Activated CD4-positive, alpha-beta T cell treated with anti-CD3 and anti-CD28 coated beads, Interleukin-10, Interleukin-2, amounts not matched to agents 100 ng/mL and 50 ng/mL, durations not matched to agents 16 hours and 8 hours (primary cell): ENCODE measurements at places on chromosomes 4 and X.

DNA sequence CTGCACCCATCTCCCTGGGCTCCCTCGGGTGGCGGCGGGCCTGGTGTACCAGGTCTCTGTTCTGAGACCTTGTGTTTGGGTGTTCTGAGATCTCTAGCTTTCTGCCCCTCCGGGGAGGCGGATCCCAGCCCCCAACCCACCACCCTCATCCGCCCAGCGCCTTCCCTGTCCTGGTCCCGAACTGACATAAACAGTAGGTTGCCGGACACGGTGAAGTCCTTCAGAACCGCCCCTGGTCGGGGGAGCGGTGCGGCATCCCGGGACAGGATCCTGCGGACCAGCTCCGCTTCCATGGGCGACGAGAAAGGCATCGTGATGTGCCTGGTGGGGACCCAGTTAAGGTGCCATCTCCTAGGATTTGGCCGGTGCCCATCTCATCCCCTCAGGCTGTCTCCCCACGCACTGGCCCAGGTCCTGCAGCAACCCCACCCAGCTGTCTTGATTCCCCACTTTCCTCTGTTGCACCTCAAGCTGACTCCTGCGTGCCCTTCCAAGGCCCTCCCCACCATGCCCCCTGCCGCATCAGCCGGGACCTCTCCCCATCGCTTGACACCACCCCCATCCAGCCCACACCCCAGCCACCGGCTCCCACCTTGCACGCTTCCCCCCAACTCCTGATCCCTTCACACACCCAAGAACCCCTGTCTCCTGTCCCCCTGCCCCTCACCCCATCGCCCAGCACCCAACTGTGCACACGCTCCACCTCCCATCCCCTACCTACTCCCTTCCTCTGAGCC is 900 bp downstream of the CTAG2 start:
- DNase-seq: no peak

DNA sequence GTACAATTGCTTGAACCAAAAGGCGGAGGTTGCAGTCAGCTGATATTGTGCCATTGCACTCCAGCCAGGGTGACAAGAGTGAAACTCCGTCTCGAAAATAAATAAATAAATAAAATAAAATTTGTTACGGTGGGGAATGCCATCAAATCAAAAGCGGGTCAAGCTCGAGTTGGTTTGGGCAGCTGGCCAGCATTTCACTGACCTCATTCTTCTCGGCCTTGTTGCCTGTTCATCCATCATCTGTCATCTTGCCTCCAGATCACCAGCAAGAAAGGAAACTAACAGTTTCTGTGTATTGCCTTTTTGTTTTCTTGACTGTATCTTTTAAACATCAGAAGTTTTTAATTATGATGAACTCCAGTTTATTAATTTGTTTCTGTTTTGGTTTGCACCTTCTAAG is 31.5 kb upstream of the KLHL2 start:
- DNase-seq: no peak

- DNase-seq: peak; percentile 72
Measured at GRCh38 chr4:40307627-40308497, 27.3 kb upstream of the CHRNA9 start.

DNA sequence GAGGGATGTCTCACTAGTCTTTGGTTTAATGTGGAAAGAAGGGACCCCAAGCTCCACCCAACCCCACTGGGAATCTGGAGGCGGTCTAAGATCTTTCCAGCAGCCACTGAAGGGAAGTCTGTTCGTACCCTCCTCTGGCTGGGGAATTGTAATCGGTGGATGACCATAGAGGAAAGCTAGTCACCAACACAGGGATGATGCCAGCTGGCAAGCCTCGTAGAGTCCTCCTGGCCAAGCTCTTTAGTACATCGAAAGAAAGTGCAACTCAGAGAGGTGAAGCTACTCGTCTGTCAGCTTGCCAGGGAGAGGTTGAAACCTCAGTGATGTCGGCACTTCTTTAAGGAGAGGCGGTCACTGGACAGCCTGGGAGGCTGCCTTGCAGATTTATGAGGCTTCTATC is 58.7 kb downstream of the MAMLD1 start:
- DNase-seq: no peak

DNA sequence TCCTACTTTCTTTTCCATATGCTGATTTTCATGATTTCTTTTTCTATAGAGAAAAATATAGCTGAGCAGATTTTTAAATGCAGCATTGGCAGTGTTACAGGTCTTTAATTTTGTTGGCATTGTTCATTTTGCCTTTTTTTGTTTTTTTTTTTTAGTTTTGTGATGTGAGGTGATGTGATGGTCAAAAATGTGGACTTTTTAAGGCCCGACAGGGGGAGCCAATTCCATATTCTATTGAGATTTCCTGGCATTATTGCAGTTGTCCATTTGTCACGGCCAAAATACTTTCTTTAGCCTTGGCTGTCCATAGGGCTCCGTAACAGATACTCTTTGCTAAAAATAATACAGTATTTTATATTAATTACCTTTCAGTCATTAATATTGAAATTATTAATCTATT is 47.8 kb downstream of the SLIT2 start:
- DNase-seq: no peak

- DNase-seq: no peak
Measured at GRCh38 chr4:77196866-77197265, 39.9 kb downstream of the CCNG2 start.

- DNase-seq: peak; percentile 93
Measured at GRCh38 chrX:1462596-1463251, 10.0 kb upstream of the ASMTL start.

DNA sequence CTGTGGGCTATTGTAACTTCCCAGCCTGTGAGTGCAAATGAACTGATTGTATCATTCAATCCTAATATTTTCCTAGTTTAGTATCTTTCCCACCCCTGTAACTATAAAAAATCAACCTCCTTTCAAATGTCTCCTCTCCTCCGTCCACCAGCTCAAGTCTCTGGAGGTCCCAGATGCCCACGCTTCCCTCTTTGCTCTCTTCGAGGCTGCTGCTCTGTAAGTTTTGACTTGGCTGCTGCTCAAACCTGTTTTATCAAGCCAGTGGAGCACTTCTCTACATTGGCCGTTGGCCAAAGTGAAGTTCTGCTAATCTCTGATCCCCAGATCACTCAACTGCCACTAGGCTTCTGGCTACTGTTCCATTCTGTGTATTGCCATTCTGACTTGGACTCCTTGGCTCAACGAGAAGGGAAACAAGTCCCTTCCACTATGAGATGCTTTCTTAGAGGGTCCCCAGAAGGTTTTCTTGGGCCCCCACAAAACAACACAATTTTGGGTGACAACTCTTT is 60.7 kb upstream of the RAPGEF2 start:
- no peak for DNase-seq

GRCh38 chr4:106707776-106708463 is 328.2 kb downstream of the DKK2 start:
- DNase-seq: no peak

DNA sequence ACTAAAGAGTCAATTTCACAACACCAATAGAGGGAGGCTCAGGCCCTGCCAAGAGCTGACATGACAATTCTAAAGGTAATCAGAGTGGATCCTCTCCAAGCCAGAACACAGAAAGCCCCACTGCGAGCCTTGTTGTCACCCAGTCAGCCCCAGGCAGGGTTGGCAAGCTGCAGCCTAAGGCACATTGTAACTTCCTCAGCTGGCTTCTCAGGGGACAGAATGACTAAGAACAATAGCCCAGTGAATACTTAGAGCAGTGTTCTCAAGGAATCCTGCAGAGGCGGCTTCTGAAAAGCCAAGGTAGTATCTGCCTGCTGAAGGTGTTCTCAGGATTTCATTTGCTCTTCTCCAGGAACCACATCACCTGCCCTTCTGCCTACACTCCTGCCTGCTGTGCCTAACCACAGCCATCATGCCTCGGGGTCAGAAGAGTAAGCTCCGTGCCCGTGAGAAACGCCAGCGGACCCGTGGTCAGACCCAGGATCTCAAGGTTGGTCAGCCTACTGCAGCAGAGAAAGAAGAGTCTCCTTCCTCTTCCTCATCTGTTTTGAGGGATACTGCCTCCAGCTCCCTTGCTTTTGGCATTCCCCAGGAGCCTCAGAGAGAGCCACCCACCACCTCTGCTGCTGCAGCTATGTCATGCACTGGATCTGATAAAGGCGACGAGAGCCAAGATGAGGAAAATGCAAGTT is at the start of gene MAGEB4:
Gene MAGEB4, plus strand, starts transcription at position 277 of the 692 bp plus-strand sequence. Its CDS starts 136 bp downstream, at position 413.
- no peak for DNase-seq

GRCh38 chrX:10900585-10901289 is 210.4 kb upstream of the HCCS start:
- DNase-seq: no peak

- no peak for DNase-seq
Measured at GRCh38 chr4:98586962-98587354, 71.5 kb downstream of the TSPAN5 start.

DNA sequence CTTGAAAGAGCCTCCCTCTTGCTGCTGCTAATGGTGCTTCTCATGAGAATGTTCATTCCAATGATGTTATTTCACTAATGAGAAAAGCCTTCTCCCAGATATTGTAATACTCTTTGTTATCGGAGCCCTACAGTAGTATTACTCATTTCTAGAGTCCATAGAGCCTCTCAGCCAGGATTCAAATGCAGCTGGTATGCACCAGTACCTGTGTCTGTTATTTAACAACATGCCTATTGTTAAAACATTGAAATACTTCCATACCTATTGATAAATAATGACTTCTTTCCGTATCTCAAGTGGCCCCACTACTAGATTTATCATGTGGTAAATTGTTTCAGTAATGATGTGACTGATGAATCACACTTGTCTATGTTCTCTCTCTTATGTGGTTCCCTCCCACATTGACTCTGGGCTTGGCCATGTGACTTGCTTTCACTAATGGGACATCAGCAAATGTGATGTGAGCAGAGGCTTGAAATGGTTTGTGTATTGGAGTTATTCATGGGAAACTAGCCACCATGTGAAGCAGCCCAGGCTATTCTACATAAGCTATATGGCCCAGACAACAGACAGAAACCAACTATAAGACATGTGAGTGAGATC is 207.6 kb downstream of the THOC2 start:
- DNase-seq: no peak

GRCh38 chr4:154044742-154045485 is 256.0 kb upstream of the SFRP2 start:
- no peak for DNase-seq

GRCh38 chr4:15958562-15958961 is 4.4 kb downstream of the FGFBP2 start:
- DNase-seq: no peak

- no peak for DNase-seq
Measured at GRCh38 chrX:49164589-49165360, 2.2 kb downstream of the MAGIX start.

GRCh38 chr4:7894677-7895181 is 44.9 kb downstream of the AFAP1 start:
- DNase-seq: no peak

DNA sequence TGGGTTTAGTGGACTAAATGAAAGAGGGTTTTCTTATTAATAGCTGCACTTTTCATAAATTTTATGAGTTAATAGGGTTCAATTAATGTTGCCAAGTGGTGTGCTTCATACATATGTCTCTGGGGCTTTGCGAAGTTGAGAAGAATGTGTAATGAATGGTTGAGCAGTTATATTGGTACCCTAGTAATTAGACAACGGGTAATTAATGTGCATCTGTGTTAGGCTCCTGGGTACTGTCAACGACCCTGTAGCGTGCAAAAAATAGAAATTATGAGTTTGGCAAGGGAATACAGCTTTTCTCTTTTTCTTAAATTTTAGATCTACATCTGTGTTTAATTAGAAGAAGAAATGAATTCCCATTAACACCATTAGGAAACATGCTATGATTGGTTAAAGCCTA is 1027.7 kb downstream of the ARAP2 start:
- DNase-seq: no peak
